Astrocyte of the cerebellum (primary cell): ENCODE measurements at places on chromosomes 1 and 21.

DNA sequence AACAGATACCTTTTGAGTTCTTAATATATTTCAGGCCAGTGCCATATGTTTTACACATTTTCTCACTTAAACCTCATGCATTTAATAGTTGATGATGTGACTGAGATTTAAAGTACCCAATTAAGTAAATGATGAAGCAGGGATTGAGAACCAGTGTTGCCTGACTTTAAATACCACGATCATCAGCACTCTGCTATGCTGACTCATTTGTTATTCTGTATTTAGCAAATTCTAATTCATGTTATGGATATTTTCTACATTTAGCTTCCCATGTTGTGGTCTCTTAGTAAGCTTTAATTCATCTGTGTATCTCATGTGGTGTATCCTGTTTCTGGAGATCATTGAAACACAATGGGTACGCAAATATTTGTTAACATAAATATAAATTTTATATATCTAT lies 363.0 kb downstream of the PTBP2 start:
- no peak for DNase-seq

GRCh38 chr1:43007377-43008114 lies 48.9 kb upstream of the SLC2A1 start:
- no peak for DNase-seq

DNA sequence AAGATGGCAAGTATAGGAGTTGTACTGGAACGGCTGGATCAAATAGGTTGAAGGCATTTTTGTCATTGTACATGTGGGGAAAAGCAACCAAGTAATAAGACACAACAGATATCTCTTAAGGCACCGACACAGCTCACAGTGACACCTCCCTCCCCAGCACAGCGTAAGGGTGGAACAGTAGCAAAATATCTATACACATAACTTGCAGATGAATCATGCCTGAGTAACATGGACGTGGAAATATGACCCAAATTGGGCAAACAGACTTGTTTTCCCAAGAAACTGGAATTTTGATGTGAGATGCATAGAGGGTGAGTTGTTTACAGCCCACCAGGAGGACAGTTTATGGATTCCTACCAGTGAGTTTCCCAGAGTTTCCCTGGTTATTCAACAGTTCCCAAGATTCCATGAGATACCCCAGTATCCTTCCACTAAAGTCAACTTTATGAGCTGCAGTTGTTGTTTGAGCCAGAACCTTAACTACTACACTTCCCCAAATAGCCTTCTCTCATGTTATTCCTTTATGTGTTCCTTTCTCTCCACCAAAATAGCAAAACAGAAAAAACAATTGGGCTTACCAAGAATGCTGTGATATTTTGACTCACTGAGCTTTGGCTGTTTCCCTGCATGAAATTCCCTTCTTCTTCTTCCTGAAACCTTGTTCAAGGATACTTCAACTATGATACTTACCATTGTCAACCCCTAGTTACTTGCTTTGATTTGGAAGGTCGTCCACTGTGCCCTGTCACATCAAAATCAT lies 7.1 kb upstream of the DR1 start:
- DNase-seq: peak; percentile 86

DNA sequence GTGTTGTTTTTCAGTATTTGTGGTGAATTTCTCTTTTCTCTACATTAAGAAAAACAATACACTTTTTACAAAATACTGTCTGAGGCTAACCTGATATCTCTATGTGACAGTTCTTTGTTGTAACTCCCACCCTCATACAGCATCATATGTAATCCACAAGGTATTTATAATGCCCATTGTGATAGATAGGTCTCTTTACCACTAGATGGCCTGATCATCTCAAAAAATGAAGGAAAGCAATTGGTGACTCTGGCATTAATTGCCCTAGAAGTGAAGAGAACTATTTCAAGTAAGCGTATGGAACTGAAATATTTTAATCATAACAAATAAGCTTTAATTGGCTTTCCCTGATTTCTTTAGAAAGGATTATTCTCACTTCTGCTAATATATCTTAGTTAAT lies 36.2 kb upstream of the HFM1 start:
- no peak for DNase-seq

DNA sequence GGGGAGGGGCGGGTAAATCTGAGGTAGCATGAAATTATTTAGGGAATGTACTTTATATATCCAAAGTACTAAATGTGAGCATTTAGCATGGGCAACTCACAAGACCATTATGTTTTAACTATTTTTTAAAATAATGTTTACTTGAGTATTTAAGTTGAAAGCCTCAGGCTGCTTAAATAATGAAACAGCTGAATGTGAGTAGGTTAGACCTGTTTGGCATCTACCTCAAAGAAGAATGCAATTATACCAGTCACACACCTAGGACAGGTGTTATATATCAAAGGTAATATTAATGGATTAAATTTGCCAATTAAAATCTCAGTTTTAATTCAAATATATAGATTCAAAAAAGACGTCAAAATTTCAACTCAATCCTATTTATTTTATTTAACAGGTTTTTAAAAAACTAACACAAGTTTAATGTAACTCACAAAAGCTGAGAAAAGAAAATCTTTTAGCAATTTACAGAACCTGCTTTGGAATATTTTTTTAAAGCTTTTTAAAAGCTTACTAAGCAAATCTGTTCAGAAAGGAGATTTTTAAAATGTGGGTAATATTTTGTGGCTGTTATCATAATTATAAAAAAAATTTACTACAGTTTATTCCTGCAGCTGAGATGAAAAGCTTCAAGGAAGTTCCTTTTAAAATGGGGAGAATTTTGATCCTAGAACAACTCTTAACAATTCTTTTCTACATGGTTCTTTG lies 104.6 kb upstream of the LBR start:
- no peak for DNase-seq

DNA sequence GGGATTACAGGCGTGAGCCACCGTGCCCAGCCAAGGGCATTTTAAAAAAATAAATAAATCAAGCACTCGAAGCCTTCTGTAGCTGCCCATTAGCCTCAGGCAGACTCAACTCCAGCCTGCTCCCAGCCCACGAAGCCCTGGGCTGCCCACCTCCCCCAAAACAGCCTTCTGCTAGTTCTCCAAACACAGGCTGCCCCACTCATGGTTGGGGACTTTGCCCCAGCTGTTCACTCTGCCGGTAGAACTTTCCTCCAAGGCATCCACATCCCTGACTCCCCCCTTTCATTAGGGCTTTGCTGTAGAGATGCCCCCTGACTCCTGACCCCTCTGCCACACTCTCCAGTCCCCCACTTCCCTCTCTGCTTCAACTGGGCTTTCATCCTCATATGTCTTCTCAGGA lies 29.7 kb upstream of the LAPTM5 start:
- no peak for DNase-seq

GRCh38 chr21:36524477-36524876 lies 44.6 kb upstream of the CLDN14 start:
- DNase-seq: no peak

DNA sequence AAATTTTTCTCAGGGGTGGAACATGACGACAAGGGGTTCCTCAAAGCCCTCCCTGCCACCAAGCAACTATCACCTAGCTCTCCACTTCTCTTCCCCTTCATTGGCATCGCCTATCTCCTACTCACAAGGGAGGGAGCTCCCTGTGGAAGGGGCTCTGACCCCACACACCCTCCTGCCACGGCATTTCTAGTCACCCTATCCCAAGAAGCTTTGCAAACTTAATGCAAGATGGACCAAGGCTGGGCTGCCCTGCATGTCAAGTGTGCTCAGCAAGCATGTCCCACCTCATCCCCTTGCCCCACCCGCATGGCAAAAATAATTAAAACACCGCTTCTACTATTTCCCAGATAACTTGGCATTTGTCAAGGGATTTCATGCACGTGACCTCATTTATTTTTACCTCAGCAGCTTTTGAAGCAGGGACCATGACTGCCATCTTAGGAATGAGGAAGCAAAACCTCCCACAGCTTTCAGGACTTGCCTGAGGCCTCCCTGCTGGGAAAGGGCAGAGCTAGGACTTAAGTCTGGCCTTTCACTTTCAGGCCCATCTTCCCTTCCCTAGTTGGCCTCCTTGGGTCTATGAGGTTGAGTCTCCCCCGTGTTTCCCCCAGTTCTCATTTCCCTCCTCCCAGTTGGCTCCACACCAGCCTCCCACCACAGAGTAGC lies 161.3 kb downstream of the TSEN15 start:
- peak; percentile 90 for DNase-seq

DNA sequence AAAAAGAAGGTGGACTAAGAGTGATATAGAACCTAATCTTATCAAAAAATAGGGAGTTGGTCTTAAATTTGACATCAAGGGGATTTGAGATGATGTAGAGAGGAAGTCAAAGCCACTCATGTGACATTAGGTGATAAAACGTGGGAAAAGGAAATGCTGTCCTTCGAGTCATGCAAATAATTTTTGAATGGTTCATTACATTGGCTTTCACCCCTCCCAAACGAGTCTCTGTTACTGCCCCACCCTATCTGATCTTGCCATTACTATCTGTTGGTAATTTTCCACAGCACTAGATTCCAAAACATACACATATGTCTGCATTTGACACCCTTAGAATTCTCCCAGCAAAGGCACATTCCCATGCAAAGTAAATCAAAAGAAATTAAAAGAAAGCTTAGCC lies 531.1 kb upstream of the ADAMTS5 start:
- DNase-seq: no peak

DNA sequence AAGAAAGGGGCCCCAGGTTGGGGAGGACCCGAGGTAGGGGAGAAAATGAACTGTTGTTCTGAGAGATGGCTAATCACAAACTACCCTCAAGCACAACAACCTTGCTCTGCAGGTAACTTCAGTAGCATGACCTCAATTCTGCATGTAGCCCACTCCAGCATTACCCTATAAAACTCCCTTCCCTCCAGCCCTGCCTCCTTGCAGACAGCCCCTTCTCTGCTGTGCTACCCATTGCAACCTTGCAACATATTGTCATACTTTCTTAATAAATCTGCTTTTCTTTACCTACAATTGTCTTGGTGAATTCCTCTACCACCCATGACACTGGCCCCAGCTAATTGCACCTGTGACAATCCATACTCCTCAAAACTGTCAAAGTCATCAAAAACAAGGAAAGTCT lies 428.9 kb downstream of the MATN1 start:
- no peak for DNase-seq

GRCh38 chr1:228060458-228061190 lies 21.9 kb upstream of the ARF1 start:
- DNase-seq: no peak

DNA sequence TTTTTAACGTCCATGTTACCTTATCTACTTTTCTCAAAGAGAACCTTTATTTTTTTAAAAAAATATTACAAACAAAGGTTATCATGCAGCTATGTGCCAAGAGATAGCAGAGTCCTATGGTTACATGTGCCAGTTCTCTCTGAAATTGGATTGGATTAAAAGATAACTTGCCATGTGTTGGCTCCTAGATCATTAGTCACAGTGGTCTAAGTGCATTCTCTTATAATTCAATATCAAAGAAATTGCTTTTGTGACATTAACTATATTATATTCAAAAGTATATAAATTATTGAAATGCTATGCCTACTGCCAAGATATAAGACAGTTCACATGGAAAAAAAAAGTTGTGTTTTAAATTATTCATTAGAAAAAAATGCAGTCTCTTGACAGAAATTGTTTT lies 494.2 kb downstream of the NEGR1 start:
- DNase-seq: no peak

DNA sequence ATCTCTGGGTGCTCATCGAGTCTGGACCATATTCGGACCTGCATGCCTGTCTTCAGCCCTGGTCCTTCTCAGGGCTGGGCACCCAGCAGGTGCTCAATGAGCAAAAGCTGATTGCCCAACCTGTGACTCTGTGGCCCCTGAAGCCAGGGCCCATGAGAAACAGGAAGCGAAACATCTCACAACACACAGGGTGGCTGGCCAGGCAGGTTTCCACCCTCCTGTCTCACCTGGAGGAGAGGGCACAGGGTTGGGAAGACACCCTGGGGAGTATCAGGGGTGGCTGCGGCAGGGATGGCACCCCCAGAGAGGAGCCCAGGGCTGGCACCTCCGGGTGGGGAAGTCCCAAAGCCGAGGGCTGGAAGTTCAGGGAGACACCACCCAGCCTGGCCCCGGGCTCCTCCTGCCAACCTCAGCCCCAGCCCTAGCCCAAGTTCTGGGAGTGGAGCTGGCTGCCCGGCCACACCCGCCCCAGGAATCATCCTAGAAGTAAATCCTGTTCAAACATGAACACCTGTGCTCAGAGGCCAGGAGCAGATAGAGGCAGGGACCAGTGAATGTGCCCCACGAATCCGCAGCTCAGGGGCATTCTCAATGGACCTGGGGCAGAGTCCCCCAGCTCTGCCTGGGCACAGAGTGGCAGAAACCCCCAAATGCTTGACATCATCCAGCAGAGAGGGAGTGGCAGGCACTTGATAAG lies 54.6 kb downstream of the RAP1GAP start:
- DNase-seq: no peak

- no peak for DNase-seq
Measured at GRCh38 chr1:108609483-108610049, 49.7 kb downstream of the EEIG2 start.

DNA sequence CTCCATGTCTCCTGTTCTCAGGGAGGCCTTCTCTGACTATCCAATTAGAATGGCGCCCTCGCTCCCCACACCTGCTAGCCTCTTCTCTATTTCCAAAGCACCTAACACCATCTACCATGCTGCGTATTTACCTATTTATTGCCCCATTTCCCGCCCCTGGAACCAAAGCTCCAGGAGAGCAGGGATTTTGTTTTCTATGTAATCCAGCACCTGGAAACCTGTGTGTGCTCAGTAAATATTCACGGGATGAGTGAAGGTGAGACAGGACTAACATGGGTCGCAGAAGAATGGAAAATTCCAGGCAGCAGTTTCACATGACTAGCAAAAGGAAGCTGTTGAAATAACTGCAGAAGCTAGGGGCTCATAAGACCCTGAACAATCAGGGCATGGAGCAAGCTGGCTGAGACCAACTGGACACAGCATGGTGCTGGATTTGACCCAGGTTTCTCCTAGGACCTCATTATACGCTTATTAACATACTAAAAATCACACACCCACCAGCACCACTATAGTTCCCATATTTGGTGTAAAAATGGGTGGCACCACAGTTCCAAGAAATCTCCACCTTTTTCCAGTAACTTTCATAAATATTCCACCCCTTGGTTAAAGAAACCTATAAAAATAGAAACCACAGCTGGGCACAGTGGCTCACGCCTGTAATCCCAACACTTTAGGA lies 15.1 kb upstream of the TENT5B start:
- peak; percentile 61 for DNase-seq

- peak; percentile 6 for DNase-seq
Measured at GRCh38 chr1:185864889-185865517, 130.8 kb downstream of the HMCN1 start.

GRCh38 chr1:228084797-228085196 lies 2.3 kb downstream of the ARF1 start:
- no peak for DNase-seq
